ENCODE measurements at places on chromosomes 5 and 9.

- peak; percentile 31 for DNase-seq
Observed at GRCh38 chr9:128683340-128684064, 5.5 kb upstream of the SET start.

DNA sequence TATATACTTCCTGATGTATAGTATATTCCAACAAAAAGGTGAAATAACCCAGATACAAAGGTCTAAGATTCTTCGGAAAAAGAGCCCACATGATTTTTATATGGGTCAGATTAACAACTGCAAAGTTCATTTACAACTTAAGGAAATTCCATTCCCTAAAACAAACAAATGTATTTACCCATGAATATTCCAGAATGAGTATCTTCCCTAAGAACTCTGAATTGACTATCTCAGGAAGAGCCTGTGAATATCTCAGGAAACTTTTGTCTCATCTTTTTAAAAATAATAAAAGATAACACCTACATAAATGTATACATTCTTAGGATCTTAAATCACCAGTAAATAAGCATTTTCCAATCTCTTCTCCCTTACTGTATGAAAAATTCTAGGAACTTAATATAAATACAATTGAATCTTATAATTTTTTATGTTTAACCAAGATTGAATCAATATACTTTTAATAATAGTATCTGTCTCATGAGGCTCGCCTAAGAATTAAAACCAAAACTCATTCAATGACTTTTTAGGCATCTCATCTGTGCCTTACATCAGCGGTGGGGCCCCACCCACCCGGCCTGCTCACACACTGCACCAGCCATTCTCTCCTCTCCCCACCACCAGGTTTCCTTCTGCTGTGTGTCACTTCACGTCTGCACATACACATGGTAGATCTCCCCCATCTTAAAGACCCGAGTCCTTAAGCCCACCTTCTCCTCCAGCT lies 78.1 kb downstream of the RAPGEF1 start:
- peak; percentile 76 for DNase-seq

GRCh38 chr5:9479990-9480389 lies 65.9 kb downstream of the SEMA5A start:
- DNase-seq = no peak

GRCh38 chr5:76571559-76571958 lies 51.6 kb downstream of the F2RL2 start:
- no peak for DNase-seq

- peak; percentile 8 for DNase-seq
Observed at GRCh38 chr5:124651663-124652513, 94.6 kb downstream of the ZNF608 start.

- DNase-seq = no peak
Observed at GRCh38 chr5:143133721-143134120, 269.8 kb downstream of the NR3C1 start.

- DNase-seq = no peak
Observed at GRCh38 chr9:108002371-108002956, 512.9 kb upstream of the KLF4 start.

- no peak for DNase-seq
Observed at GRCh38 chr5:149147676-149148075, 6.4 kb downstream of the ABLIM3 start.

- DNase-seq = no peak
Observed at GRCh38 chr5:117263231-117263630, 688.6 kb upstream of the SEMA6A start.

- DNase-seq = no peak
Observed at GRCh38 chr9:127197186-127197860, 67.3 kb upstream of the GARNL3 start.

DNA sequence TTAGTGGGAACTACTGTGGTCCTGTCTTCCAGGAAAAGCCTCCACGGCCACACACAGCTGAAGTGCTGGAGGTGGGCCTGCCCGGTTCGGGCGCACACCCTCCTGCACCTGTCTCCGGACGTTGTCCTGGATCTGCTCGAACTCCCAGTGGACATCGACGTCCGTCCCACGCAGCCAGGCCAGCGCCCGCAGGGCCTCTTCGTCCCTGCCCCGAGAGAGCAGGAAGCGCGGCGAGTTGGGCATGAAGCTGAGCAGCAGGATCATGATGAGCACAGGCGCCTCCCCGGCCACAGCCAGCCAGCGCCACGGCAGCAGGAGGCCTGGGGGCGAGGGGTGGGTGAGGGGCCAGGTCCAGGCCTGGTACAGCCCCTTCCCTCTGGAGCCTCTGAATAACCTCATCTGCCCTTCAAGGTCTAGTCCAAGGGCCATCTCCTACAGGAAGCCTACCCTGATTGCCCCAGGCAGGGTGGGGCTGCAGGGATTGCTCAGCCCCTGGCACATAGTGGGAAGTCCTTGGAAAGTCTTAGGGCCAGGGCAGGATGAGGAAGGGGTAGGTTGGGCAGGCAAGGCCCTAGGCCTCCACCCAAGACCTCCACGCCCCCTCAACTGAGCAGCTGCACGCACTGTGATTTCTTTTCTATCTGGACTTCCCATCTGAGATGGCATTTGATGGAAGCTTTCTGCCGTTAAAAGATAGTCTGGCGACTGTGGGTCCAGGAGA lies 3.4 kb downstream of the SLC2A6 start:
- DNase-seq = no peak

DNA sequence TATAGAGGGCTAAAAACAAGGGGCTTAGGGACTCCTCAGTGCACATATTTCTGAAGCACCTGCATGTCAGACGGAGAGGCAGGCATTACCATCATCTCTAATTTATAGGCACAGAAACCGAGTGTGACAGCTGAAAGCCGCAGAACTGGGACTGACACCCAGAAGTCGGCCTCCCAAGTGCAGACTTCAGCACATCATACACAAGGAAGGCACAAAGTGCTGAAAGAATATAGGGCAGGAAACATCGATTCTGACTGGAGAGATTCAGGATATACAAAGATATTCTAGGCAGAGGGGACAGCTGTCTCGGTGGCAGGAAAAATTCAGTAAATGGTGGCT lies 11.2 kb downstream of the MRPS27 start:
- DNase-seq = no peak

DNA sequence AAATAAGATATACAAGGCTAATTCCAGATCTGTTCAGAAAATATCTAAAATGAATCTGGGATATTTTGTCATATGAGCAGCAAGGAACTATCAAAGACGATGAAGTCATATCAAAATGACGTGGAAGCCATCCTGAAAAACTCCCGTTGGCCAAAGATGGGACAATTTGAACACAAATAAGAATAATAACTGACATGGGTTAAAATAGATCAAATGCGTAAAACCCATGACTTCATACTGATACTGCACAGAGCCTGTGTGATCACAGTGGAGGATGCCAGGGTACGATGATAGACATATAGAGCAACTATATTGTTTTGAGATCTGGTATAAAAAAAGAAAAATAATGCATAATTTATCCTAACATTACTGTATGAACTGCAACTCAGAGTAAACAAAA lies 51.0 kb upstream of the PIP5K1B start:
- DNase-seq = no peak

DNA sequence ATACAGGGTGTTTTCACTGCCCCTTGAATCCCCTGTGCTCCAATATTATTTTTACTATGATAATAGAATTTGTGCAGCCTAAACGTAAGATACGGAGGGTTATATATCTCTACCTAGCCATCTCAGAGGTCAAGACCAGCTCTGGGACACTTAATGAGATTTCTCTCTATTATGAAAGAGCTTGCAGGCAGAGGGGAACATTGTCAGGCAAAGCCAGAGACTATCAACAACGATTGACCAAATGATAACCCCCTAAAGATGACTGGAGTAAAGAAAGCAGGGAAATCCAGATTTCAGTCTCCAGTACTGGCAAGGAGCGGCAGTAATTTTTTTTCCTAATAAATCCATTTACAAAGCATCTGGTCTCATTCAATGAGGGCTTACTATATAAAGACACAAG lies 59.8 kb upstream of the LPAR1 start:
- DNase-seq = no peak

- DNase-seq = no peak
Observed at GRCh38 chr5:43352915-43353314, 39.7 kb upstream of the HMGCS1 start.

DNA sequence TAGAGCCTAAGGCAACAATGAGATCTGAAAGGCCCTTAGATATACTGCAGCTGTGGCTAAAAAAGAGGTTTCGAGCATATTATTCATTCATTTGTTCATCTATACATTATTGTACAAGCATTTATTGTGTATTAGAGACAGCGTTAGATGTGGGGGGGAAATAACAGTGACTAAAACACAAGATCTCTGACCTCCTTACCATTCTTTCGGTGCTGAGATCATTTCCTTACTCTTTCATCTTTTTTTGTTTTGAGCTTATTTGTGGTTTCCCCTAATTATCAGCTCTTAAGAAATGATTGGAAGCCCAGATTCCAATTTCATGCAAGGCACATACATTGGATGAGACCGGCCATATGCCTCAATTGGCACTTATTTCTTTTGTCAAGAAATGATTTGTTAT lies 113.2 kb downstream of the SEC61B start:
- DNase-seq = no peak

DNA sequence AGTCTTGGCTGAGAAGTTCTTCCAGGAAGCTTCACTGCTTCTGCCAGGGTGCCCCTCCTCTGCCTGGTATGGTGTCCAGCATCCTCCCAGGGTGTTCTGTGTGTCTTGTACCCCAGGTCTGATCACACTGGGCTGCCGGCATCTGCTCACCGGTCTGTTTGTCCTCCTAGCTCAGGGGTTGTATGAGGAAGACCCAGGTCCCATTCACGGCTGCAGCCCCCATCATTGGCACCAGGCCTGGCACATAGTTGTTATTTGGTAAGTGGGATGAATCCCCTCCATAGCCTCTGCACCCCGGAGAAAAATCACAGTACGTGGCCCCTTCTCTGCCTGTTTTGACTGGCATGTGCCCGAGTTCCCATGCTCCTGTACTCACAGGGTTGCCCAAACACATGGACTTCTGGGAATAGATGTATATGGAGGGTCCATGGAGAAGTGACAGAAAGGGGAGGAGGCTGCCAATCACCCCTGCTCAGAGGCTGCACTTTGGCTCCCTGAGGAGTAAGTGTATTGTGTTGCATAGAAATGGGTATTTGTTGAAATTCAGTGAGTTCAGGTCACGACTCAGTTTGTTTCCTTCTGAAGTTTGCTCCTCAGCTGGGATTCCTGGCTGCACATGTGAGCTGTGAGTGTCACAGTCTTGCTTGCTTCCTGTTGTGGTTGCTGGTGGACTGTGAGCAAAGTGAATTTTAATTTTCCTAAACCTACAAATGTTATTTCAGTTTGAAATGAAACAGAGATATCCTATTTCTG lies 96.2 kb downstream of the HSPA4 start:
- no peak for DNase-seq

DNA sequence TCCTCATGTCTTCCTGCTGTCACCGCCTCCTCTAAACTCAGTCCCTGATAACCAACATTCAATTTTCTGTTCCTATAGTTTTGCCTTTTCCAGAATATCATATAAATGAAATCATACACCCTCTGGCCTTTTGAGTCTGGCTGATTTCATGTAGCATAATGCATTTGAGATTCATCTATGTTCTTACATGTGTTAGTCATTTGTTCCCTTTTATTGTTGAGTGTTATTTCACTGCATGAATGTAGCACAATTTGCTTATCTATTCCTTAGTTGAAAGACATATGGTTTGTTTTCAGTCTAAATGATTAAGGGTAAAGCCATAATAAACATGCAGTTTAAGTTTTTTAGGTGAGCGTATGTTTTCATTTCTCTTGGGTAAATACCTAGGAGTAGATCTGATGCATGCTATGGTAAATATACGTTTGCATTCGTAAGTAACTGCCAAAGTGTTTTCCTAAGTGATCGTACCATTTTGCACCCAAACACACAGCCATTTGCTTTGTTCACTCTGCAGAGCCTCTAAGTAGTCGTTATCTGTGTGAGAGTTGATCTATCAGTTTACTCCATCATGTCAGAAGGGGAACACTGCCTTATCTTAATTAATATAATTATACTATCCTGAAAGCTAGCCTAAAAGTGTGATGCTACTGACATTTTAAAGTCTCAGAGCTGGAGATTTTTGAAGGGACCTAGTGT lies 460.8 kb downstream of the DMAC1 start:
- DNase-seq = no peak

DNA sequence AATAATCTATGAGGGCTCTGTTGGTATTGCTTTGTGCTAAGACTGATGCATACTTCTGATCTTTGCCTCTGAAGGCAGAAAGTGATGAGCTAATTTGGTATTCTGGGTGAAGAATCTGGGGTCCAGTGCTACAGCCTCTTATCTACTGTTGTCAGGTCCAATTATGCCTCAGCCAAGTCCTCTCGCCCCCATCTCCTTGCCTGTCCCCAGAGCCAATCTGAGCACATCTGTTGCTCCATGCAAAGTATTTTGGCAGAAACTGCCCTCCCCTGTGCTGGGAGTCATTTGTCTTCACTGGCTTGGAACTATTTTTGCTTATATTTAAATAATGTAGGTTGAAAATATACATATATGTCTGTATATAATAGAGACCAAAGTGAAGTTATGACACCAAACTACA lies 23.4 kb downstream of the LSM11 start:
- DNase-seq = no peak

- no peak for DNase-seq
Observed at GRCh38 chr9:18978188-18978587, 54.8 kb downstream of the SAXO1 start.

DNA sequence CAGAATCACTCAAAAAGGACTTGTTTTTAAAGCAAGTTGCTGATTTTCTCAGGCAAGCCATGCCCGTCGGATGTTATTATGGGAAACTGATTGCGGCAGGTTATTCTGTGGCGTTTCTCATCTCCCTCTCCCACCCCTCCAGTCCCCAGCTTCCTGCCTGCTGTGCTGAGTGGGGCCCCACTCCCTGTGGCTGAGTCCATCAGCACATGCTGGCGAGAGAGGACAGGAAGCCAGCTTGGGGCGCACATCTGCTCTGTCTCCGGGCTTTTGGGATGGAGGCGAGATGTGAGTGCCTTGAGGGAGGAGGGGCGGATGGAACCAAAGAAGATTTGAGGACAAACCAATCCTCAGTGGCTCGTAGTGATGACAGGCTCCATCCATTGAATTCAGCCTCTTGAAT lies 108.0 kb downstream of the DAPK1 start:
- DNase-seq = no peak
